ENCODE measurements at places on chromosomes 2 and 18. TPM values are rescaled to one million over a fixed set of nuclear protein-coding genes. Genes with fewer than 3 reads are reported as not detected.

- peaks cover 8% of the 10 kb centered on the region for H3K4me1 ChIP-seq
- no peak overlapping the region for H3K4me3 ChIP-seq
- no peak for DNase-seq
These were observed 86.6 kb downstream of the ACOXL start for GRCh38 chr2:110818767-110819481.

DNA sequence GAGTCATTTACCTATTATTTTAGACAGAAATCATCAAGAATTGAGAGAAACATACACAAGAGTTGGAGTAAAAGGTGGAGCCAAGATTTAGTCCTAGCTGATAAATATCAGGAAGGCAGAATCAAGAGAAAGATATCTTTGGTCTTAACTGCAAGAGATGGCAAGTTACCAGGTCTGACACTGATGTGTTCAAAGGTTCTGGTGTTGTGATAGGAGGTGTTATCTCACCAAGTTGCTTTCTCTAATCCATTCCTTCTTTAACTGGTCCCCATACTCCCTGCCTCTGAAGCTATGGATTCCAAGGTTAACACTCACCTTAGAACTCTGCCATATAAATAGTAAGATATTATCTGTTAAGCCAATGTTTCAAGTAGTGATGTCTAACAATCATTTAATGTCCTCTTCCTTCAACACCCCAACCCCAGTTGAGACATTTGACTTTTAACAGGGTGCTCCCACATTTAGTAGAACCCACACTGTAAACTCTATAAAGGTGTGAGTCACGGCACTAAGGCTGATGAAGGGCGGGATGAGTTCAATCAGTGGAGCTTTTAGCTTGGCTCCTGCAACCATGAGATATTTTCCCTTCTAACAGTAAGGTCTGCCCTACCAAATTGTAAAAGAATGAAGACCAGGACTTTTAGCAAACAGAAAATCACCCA is 333.7 kb downstream of the RND3 start:
- H3K27ac ChIP-seq: no peak overlapping the region
- no peaks in the 10 kb centered on the region for H3K36me3 ChIP-seq
- no peaks in the 10 kb centered on the region for H3K4me1 ChIP-seq
- no peaks in the 10 kb centered on the region for H3K27me3 ChIP-seq

TMEM169 gene
- total RNA-seq: 0.51 TPM

- H3K27ac ChIP-seq: no peak overlapping the region
- no peak for DNase-seq
- no peaks in the 10 kb centered on the region for H3K27me3 ChIP-seq
- peaks cover under 1% of the 10 kb centered on the region for H3K36me3 ChIP-seq
- H3K4me1 ChIP-seq: peaks cover 16% of the 10 kb centered on the region
These were observed 1.9 kb upstream of the ITSN2 start for GRCh38 chr2:24362253-24362652.

SCG2 gene
- total RNA-seq: not detected

DNA sequence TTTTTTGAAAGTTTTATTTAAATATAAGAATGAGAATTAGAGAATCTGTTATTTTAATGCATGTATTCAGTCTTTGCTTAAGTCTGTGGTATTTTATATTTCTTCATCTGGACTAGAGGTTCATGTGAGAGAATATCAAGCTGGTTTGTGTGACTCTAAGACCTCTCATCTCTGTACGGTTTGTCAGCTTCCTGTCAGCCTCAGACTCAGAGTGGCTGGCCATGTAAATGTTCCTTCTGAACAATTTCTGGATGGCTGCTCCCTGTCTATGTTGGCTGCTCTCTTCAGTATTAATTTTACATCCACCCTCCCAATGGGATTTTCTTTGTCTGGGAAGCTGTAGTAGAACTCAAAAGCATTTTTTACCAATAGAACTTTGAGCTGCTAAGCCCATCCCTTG is 225.3 kb upstream of the THUMPD2 start:
- H3K36me3 ChIP-seq: peaks cover 5% of the 10 kb centered on the region
- no peak for DNase-seq
- no peaks in the 10 kb centered on the region for H3K27me3 ChIP-seq
- peaks cover 3% of the 10 kb centered on the region for H3K4me1 ChIP-seq
- peak overlapping the region; percentile 34 for H3K27ac ChIP-seq

GRCh38 chr2:144959416-144959815 is 439.5 kb upstream of the ZEB2 start:
- no peak overlapping the region for H3K4me3 ChIP-seq
- H3K27ac ChIP-seq: no peak overlapping the region
- H3K36me3 ChIP-seq: no peaks in the 10 kb centered on the region

DNA sequence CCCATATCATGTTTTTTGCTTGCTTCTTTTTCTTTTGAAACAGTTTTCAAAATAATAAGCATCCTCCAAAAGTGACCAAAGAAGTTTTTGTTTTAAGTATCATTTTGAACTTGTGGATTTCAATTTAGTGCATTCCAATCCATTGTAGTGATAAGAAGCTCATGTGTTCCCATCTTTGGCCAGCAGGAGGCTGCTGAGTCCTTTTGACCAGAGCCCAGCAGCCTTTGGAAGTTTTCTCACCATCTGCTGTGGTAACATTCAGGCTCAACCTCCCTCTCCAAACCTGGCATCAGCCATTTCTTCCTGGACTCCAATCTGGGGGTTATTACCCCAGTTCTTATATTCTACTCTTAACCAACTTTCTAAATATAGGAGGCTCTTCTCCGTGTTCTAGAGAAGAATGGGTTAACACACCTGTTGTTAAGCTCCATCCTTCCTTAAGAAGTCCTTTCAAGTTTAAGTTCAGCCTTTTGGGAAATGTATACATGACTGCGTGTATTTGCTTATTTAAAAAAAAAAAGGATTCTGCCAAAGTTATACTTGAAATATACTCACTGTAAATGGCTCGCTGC is 39.0 kb upstream of the MAL start:
- H3K4me3 ChIP-seq: no peak overlapping the region
- peaks cover 19% of the 10 kb centered on the region for H3K27me3 ChIP-seq
- DNase-seq: peak; percentile 85
- no peaks in the 10 kb centered on the region for H3K36me3 ChIP-seq
- no peaks in the 10 kb centered on the region for H3K4me1 ChIP-seq

EN1 gene
- not detected for total RNA-seq

- no peaks in the 10 kb centered on the region for H3K36me3 ChIP-seq
- no peaks in the 10 kb centered on the region for H3K4me1 ChIP-seq
- no peak overlapping the region for H3K4me3 ChIP-seq
- no peaks in the 10 kb centered on the region for H3K27me3 ChIP-seq
These were observed 421.0 kb downstream of the RND3 start for GRCh38 chr2:150066490-150066889.

DNA sequence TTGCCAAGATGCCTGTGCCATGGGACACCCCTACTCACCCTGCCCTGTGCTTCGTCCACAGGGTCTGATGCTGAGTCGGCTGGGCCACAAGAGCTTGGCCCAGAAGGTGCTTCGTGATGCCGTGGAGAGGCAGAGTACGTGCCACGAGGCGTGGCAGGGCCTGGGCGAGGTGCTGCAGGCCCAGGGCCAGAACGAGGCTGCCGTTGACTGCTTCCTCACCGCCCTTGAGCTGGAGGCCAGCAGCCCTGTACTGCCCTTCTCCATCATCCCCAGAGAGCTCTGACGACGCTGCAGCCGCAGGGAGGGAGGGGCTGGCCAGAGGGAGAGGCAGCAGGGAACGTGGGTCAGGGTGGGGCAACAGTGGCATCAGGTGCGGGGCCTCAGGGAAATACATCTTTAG is 81.5 kb downstream of the STPG4 start:
- no peak overlapping the region for H3K4me3 ChIP-seq
- no peak for DNase-seq
- no peaks in the 10 kb centered on the region for H3K27me3 ChIP-seq
- no peak overlapping the region for H3K27ac ChIP-seq

DNA sequence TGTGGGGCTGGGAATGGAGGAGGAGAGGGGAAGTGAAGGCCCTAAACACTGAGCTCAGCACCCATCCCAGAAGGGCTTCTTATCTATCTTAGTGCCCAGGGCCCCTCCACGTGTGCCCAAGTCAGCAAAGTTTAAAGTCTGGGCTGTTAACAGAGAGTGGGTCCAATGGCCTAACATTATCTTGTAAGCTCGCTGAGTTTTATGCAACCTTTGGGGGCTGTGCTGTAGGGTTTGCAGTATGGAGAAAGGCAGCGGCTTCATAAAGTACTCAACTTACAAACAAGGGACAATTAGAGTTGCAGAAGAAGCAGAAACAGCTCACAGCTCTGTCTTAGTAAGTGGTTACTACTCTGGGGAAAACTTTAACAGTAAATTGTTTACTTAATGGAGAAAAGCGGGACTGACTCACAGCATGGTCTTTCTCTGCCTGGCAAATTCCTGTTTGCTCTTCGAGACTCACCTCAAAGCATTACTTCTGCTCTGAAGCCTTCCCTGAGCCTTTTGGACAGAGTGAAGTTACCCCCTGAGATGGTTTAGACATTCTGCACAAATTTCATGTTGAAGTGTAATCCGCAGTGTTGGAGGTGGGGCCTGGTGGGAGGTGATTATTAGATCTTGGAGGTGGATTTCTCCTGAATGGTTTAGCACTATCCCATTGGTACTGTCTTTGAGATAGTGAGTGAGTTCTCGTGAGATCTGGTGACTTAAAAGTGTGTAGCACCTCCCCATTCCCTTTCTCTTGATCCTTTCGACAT is 9.0 kb downstream of the ENOSF1 start:
- no peaks in the 10 kb centered on the region for H3K27me3 ChIP-seq
- no peak for DNase-seq
- no peak overlapping the region for H3K4me3 ChIP-seq
- H3K27ac ChIP-seq: peak overlapping the region; percentile 64
- H3K36me3 ChIP-seq: peaks cover 44% of the 10 kb centered on the region
- peaks cover 24% of the 10 kb centered on the region for H3K4me1 ChIP-seq

- peaks cover 6% of the 10 kb centered on the region for H3K36me3 ChIP-seq
- H3K4me1 ChIP-seq: peaks cover 36% of the 10 kb centered on the region
- H3K27me3 ChIP-seq: no peaks in the 10 kb centered on the region
These were observed 75.1 kb upstream of the TANK start for GRCh38 chr2:161085149-161085548.

DNA sequence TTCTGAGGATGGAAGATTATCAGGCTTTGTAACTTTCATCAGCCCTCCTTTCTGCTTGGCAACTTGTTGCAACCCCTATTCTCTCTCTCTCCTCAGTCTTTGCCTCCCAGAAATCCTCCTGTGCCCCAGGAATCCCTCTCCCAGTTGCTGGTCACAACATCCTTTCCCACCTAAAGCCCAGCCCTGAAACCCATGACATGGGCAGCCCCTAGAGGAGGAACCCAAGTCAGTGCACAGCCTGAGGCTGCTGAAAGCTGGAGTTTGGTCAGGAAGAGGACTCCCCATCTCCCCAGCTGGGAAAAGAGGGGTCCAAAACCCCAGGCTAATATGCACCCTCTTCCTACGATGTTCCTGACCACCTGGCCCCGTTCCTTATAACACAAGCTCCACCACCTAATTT is 29.5 kb downstream of the PKDCC start:
- H3K4me3 ChIP-seq: no peak overlapping the region
- H3K27ac ChIP-seq: no peak overlapping the region
- H3K27me3 ChIP-seq: peaks cover 18% of the 10 kb centered on the region
- no peaks in the 10 kb centered on the region for H3K36me3 ChIP-seq
- no peaks in the 10 kb centered on the region for H3K4me1 ChIP-seq

DNA sequence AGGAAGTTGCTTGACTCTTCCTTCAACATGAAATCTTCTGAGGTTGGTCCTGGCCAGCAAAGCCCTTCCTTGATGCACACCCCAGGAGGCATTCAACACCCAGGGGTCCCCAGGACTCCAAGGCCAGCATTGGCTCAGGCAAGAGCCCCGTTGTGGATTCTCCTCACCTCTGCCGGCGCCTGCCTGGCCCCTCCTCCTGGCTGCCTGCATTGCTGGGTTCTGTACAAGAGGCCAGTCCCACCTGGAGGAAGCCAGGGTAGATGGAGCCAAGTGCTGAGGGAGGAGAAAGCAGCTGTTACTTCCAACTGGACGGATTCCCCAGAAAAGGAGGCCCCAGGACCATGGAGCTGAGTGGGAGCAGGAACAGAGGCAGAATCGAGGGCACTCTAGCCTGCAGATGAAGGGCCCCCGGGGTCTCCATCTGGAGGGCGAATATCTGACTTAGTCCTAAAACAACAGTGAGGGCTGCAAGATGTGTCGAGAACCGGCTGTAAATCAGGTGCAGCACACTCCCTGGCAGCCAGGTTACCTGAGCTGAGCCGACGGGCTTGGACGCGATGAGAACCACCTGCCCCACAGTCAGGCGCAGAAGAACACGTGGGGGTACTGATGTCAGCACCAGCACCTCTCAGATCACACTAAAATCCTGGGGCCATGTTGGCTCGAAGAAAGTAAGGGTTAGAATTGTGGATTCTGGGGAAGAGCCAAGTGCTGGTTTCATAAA is 399.6 kb upstream of the SALL3 start:
- no peaks in the 10 kb centered on the region for H3K27me3 ChIP-seq
- H3K27ac ChIP-seq: no peak overlapping the region
- no peak for DNase-seq
- H3K36me3 ChIP-seq: no peaks in the 10 kb centered on the region

DNA sequence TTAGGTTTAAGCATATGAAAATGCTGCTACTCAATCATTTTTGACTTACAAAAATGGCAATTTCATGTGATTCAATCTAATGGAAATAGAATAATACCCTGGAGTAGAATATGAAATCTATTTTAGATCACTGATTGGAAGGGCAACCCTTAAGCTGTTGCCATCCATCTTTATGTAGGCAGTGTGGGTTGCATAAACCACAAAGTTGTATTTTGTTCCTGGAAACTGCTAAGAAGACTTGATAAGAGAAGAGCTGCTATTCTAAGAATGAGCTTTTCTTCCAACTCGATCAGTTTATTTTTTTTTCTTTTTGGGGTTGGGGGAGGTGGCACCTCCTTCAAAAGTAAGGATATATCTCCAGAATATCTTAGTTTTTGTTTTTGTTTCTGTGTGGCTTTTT is 60.2 kb downstream of the CAVIN2 start:
- DNase-seq: no peak
- H3K4me3 ChIP-seq: no peak overlapping the region
- no peaks in the 10 kb centered on the region for H3K36me3 ChIP-seq
- H3K27ac ChIP-seq: no peak overlapping the region
- H3K4me1 ChIP-seq: no peaks in the 10 kb centered on the region
